ENCODE measurements at places on chromosomes 12 and 14. TPM values are rescaled to one million over a fixed set of nuclear protein-coding genes. Genes with fewer than 3 reads are reported as not detected.

Gene PAX9
- total RNA-seq = not detected

- H3K27ac ChIP-seq = peak overlapping the region; percentile 65
- H3K27me3 ChIP-seq = no peaks in the 10 kb centered on the region
- H3K36me3 ChIP-seq = no peaks in the 10 kb centered on the region
- no peak overlapping the region for H3K4me3 ChIP-seq
- DNase-seq = peak; percentile 63
- peaks cover 18% of the 10 kb centered on the region for H3K4me1 ChIP-seq
These were observed 20.8 kb downstream of the CKAP4 start for GRCh38 chr12:106226884-106227640.

Gene SLC25A21
- total RNA-seq = not detected

DNA sequence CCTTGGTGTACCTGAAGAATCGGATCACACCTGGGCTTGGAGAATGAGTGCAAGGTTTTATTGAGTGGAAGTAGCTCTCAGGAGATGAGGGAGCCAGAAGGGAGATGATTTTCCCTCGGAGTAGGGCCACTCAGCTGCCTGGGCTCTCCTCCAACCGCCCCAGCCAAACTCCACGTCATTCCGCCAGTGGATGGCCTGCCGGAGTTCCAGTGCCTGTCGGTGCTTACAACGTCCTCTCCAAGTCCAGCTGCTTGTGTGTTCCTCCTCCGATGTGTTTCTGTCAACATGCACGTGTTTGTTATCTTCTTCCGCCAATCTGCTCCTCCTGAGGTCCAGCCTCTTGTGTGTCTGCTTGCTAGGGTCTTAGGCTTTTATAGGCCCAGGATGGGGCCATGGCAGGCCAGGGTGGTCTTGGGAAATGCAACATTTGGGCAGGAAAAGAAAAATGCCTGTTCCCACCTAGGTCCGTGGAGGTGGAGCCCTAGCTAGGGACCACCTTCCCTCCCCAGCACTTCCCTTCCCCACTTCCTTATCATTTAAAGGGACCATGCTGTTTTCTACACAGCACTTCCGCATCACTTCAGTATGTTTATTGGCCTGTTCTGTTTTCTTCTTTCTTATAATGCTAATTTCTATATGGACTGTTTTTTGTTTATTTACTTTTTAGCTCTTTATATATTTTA lies 343.2 kb downstream of the PDZRN4 start:
- H3K36me3 ChIP-seq = no peaks in the 10 kb centered on the region
- no peak overlapping the region for H3K4me3 ChIP-seq
- H3K27ac ChIP-seq = no peak overlapping the region
- H3K27me3 ChIP-seq = no peaks in the 10 kb centered on the region
- no peaks in the 10 kb centered on the region for H3K4me1 ChIP-seq
- no peak for DNase-seq

DNA sequence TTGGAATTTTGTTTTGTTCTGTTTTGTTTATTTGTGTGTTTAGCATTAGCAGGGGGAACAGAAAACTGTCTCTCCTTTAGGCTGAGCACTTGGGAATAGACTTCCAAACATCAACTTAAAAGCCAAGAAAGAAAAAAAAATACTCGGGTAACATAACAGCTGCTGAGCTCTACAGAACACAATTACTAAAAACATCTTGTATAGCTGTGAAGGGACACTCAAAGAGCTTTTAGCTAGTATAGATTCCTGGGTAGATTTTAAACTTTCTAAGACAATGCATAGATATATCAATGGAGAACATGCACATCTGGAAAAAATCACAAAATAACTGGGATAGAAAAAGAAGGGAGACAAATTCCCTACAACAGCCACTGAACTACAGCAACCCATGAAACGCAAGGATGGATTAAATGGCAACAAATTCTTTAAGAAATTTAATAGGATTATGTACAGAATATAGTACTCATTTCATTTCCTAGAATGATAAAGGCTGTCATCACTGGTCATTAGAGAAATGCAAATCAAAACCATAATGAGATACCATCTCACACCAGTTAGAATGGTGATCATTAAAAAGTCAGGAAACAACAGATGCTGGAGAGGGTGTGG lies 174.3 kb upstream of the KRR1 start:
- no peak for DNase-seq
- no peaks in the 10 kb centered on the region for H3K36me3 ChIP-seq
- no peaks in the 10 kb centered on the region for H3K4me1 ChIP-seq
- H3K27ac ChIP-seq = no peak overlapping the region
- H3K27me3 ChIP-seq = no peaks in the 10 kb centered on the region

Gene FKBP11
- 77.7 TPM for total RNA-seq

GRCh38 chr14:34710744-34711143 lies 3.6 kb downstream of the CFL2 start:
- no peaks in the 10 kb centered on the region for H3K27me3 ChIP-seq
- H3K27ac ChIP-seq = no peak overlapping the region
- H3K4me1 ChIP-seq = peaks cover 27% of the 10 kb centered on the region
- DNase-seq = no peak

DNA sequence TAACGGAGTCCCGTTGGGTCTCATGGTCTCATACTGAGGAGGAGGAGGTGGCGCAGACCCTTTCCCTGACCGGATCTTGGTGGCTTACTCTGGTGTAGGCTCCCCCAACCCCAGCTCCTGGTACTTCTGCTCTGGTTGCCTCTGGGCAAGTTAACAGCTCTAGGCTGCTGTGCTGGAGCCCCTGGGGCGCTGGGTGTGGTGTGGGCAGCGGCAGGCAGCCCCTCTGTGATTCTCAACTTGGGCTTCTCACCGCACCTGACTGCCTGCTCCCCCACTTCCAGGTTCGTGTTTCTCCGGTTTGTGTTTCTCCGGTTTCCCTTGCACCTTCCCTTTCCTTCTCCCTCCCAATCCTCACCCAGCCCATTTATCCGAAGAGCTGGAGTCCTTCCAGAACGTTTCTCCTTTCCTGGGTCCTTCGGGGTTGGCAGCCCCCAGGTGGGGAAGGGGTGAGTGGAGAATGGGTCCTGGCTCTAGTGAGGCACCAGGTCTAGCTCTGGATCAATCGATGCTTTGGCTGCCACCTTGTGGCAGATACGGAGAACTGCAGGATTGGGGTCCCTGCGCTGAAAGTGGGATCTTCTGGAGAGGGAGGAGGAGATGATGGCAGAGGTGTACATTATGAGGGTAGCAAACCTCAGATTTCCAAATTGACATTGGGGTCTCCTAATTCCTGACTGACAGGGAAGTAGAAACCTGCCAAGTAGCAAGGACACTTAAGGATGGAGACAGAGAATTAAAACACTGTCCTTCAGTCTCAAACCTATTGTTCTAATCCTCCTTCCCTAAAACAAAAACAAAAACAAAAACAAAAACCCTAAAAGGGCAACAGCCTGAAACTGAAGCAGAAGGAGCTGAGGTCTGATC lies 8.3 kb downstream of the CISTR start:
- peaks cover 45% of the 10 kb centered on the region for H3K4me1 ChIP-seq
- peaks cover 49% of the 10 kb centered on the region for H3K27me3 ChIP-seq
- no peak overlapping the region for H3K27ac ChIP-seq
- DNase-seq = peak; percentile 71
- H3K4me3 ChIP-seq = no peak overlapping the region

- H3K4me3 ChIP-seq = no peak overlapping the region
- no peaks in the 10 kb centered on the region for H3K4me1 ChIP-seq
- H3K36me3 ChIP-seq = no peaks in the 10 kb centered on the region
- no peak for DNase-seq
- H3K27ac ChIP-seq = no peak overlapping the region
- no peaks in the 10 kb centered on the region for H3K27me3 ChIP-seq
These were observed 26.5 kb downstream of the FBXL14 start for GRCh38 chr12:1567852-1568251.

- DNase-seq = peak; percentile 67
- peak overlapping the region; percentile 69 for H3K4me3 ChIP-seq
These were observed 1.1 kb downstream of the PHLDA1 start for GRCh38 chr12:76030341-76031080.

Gene NRIP2
- total RNA-seq = not detected

Gene GPR68
- total RNA-seq = 10.6 TPM

Gene HEATR5A
- total RNA-seq = 16.4 TPM

DNA sequence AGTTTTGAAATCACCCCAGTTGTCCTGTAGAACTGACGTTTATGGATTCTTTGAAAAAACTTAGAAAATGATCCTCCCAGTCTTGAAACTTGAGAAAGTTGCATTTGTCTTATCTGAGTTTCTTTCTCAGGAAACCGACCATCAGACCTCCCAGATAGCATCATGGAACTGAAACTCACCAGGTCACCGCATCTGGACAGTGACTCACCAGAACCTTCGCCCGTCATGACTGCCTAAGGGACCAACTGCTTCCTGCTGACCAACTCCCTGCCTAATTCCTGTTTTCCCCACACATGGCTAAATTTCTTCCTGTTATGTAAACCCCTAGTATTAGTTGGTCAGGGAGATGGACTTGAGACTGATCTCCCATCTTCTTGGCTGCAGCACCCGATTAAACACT lies 175.7 kb downstream of the RIMBP2 start:
- no peak for DNase-seq
- no peaks in the 10 kb centered on the region for H3K27me3 ChIP-seq
- H3K27ac ChIP-seq = no peak overlapping the region
- no peaks in the 10 kb centered on the region for H3K4me1 ChIP-seq

Gene FAM90A1
- total RNA-seq = not detected

DNA sequence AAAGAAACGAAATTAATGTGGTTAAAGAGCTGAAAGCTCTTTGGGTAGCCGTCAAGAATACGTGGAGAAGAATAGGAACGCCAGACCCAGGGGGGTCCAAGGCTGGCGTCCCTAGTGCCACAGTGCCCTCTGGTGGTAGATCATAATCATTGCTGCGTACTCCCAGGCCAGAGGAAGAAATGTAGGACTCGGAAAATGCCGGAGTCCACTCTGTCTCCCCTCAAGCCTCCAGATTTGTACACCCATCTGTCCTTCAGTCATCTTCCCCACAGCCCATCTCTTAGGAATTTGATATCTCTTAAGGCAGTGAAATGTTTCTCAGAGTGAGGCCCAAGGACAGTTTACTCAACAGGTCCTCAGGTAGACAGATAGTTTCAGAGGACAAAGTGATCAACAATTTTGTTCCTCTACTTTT lies 25.4 kb upstream of the PLEKHG6 start:
- H3K27me3 ChIP-seq = no peaks in the 10 kb centered on the region
- no peak overlapping the region for H3K27ac ChIP-seq
- H3K36me3 ChIP-seq = no peaks in the 10 kb centered on the region
- DNase-seq = no peak

Gene HNRNPC
- total RNA-seq = 539 TPM
